Right renal cortex interstitium (tissue), 3 donors: ENCODE measurements at places on chromosomes 7 and 10. TPM values are rescaled to one million over a fixed set of nuclear protein-coding genes. Genes with fewer than 3 reads are reported as not detected.

DNA sequence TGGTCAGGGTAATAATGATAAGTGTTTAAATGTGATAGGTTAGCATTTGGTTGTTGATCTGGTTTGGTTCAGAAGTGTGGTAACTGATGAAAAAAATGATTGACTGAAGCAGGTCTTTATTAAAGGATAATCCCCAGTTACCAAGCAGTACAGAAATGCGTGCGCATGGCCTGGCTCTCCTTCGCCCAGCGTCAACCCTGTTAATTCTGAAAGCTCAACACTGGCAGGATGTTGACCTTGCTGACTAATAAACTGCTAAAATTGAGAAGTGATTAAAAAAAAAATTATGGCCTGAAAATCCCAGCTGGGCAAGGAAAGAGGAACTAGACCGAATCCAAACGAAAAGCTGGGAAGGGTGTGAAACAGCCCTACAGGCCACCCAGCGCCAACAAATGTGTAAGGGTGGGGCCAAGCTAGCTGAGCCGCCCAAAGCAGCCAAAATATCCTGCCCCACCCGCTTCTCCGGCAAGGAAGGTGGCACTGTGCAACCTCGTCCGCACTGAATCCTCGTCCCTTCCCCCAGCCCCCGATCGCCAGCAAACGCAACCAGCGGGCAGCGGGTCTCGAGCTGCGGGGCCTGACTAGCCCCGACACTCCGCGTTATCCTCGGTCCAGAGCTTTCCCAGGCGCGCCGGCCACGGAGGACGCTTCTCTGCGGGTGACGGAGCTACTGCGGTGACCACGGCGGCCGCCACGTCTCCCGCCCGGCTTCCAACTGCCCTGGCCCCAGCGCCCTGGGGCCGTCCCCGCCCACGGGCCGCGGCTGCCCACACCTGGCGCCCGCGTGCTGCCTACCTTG lies 561 bp downstream of the SHTN1 start:
- DNase-seq = peak; percentile 13

GRCh38 chr10:88890681-88891381 lies 10.8 kb downstream of the STAMBPL1 start:
- DNase-seq = no peak

- DNase-seq = peak; percentile 31
Measured at GRCh38 chr10:60573336-60573735, 183.7 kb upstream of the ANK3 start.

ATRNL1 gene
- polyA plus RNA-seq = 26.8 TPM

LRRC17 gene
- 86.7 TPM for polyA plus RNA-seq

RBM28 gene
- polyA plus RNA-seq = 44.7 TPM
